NCI-H2107 (cell line): ENCODE measurements at places on chromosomes 2 and 18.

DNA sequence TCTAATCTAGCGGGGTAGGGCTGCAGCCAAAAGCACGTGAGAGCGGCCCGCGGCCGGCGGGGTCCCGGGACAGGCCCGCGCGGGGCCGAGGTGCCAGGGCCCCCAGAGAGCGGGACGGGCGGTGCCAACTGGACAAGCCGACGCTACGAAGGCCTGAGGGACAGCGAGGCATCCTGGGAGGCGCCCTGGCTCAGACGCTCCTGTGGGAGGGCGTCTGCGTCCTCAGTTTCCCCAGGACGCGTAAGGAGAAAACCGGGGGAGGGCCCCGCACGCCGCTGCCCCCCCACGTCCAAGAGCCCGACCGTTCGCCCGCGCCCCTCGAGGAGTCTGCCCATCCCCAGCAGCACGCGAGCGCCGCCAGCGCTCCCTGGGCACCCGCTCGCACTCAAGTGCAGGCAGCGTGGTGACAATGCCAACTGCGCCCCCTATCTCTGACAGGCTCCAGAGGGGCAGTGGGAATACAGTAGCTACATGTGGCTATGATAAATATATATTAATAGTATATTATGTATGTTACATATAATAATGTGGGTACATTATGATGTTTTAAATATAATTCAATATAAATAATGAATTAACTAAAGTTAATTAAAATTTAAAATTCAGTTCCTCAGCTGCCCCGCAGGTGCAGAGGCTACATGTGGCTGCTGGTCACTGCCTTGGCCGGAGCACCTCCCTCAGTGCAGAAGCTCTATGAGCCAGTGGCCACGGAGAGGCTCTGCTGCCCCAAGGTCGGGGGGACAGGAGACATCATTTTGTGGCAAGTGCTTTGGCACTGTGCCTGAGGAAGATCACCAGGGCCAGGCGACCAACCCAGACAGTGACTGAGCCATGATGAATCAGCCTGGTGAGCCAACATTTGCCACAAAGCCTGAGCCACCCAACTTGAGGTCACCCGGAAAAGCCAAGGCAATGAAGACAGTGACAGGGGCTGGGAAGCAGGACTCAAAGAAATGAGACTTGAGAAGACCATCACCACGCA is 5.5 kb upstream of the SFT2D3 start:
- DNase-seq, result no peak

GRCh38 chr2:239190361-239190760 is 210.5 kb downstream of the HDAC4 start:
- DNase-seq, result no peak

DNA sequence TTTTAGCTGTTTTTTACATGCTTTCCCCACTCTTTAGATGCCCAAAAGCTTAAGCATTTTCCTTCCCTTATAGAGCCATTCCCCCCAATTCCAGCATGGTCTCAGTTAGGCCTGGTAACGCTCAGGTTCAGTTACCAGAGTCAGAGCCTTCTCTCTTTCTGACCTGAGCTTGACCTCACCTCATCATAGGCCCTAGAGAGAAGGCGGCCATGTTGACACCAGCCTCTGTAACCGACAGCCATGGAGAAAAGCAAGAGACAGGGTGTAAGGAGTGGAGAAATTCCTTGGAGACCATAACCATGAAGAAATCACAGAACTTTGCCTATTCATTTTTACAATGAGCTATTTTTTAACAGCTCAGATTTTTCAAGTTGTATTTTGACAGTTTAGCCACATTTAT is 99.4 kb downstream of the RTN4 start:
- no peak for DNase-seq

DNA sequence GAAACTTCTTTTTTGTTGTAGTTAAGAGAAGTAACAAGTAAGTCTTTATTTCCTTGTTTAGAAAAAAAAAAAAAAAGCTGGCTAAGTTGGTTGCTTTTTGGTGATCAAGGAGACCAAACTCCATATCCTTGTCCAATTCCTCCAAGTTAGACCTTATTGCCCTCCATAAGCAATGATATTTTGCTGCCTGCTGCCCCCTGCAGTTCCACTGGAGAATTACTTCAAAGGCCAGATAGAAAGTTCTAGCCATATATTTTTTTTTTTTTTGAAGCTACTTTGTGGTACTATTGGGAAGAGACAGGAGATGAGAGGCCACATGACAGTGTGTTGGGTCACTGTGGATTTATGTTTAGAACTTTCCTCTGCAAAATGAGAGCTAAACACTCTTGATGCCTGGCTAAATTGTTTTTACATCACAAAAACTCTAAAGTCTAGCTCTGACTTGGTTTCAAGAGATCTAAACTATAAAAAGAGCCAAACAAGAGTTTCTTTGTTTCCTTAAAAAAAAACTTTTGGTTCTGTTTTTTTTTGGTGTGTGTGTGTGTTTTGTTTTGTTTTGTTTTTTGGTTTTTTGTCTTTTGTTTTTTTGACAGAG is 80.7 kb upstream of the RASGRP3 start:
- no peak for DNase-seq

DNA sequence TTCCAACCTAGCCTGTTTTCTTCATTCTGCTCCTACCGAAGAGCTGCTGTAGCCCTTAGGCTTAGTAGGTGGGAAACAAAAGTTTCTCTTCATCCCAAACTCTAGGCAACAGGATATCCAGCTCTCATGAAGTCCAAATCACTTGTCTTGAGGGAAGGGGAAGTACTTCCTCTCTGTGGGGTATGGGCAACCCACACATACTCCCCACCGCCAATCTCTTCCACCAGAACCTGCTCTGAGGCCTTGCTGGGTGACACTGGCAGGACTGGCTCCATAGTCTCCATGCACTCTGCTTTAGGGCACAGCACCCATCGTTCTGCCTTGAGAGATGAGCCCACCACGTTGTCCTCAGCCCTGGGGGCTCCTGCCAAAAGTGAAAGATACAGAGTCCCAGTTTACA is 173.0 kb downstream of the NCK2 start:
- no peak for DNase-seq

DNA sequence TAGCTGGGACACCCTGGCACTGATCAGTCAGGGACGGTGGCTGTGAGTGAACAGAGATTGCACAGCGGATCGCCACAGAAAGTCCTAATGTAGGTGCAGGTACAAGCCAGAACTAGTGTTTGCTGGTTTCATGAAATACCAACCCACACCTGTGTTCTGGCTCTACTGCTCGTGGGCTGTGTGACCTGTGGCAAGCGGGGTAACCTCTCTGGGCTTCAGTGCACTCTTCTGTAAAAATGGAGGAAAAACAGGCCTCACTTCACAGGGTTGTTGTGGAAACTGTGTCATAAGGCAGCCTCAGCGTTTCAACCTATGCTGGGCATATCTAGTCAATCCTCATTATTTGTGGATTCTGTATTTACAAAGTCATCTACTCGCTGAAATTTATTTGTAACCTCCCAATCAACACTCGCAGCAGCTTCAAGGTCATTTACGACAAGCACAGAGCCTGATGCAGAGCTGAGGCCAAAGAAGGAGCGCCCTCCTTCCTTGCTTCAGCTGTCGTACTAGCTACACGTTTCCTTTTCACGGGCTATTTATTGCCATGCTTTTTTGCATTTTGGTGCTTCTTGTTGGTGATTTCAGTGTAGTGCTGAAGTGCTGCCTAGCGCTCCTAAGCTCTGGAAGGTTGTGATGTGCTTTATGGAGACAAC is 30.0 kb downstream of the GPR45 start:
- DNase-seq, result no peak

- DNase-seq, result no peak
These were observed 119.0 kb downstream of the CERS6 start for GRCh38 chr2:168574856-168575630.

DNA sequence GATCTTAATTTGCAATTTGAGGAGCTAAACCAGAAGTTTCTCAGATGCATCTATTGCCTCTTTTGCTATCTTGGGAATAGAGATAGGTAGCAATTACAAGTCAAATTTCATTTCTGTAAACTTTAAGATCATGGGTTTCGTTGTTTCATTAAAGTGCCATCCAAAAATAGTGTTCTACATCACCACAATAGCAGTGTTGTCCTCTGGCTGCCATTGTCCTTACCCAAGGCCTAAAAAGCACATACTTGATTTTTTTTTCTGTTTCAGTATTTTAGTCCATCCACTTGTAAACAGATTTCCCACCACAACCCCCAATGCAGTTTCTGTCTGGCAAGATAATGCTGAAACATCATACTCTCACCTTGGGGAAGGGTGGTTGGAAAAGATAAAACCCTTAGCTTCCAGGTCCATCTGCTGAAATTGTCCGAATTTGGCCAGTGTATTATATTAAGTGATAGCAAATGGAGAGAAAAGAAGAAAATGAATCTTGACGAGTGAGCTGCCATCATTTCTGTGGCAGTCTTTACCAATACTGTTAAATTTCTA is 136.2 kb downstream of the LCLAT1 start:
- DNase-seq, result no peak

DNA sequence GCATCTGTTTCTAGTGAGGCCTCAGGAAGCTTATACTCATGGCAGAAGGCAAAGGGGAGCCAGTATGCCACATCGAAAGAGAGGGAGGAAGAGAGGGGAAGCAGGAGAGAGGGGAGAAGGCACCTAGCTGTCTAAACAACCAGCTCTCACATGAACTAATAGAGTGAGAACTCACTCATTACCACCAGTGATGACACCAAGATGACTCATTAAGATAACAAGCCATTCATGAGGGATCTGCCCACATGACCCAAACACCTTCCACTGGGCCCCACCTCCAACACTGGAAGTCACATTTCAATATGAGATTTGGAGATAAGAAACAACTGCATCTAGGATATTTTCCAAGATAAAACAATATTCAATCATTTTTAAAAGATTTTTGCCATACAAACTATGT is 753.9 kb upstream of the ZEB2 start:
- no peak for DNase-seq

DNA sequence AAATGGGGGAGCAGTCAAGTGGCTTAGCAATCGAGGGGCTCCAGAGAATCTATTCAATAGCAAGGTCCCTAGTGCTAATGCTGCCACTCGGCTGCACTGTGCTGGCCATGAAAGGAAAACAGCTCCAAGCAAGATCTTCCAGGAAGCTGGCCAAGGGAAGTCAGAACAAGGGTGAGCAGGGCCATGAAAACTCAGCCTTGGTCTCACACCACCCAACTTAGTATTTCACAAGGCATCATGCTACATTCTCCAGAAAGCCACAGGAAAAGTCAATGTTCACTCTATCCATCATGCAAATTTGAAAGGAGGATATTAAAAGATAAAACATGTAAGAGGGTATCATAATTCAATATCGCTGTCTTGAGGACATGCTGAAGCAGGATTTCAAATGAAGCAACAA is 35.7 kb downstream of the NRP2 start:
- no peak for DNase-seq

DNA sequence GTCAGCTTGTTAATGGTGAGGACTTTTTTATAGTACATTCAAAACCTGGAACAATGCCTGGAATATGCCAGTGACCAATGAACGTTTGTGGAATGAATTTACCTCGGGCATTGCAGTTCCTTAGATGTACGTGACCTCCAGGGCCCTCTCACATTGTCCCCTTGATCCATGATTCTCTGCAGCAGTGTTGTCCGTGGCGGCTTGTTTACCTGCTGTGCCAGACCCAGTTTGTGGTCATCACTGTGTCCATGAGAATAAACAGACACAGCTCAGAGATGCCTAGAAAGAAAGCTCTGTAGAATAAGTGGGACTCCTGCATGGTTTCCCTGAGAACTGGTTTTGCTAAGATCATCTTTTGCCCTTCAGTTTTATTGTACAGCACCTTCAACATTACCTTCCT is 1132.2 kb downstream of the DPP10 start:
- no peak for DNase-seq

DNA sequence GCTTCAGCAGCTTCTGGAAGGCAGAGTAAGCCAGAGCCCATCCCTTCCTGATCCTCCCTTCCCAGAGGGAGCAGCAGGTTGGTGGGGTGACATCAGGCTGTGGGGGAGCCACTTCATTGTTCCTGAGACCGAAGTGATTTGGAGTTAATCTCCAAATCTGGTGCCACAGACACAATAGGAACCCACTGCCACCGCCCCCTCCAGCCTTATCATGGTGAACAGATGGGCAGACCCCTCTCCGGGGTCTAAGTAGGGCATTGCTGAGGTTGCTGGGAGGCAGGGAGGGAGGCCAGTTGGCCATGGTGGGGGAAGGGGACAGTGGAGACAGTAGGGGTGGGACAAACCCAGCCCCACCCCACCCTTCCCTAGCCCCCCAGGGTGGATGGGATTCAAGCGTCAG is 25.6 kb upstream of the SLC35F6 start:
- DNase-seq, result no peak

DNA sequence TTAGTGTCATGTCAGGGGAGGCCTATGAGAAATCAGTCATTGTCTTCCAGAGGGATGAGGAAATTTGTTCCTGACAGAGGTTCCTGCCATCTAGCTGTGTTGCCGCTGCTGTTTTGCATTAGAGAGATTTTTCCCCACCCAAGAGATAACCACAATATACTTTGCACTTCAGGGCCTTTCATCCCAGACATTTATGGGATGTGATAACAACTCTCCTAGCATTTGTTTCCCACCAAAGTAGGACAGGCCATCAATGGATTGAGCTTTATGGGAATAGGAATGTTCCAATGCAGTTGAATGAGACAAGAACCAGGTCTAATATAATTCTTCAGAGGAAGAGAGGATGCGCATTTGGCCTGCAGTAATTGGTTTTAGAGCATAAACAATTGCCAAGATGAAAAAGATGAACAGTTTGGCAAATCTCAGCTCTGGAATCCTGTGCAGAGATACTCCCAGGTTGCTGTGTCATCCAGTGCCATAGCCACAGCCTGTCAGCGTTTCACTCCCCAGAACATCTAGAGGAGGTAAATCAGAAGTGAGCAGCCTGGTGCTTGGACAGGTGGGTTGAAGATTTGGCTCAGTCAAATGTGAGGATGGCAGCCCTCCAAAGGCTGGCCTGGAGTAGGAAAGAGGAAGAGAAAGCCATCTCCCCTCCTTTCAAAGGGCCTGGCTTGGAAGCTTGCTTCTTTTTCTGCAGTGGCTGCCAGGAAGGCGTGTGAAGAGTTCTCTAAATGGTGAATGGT is 93.7 kb upstream of the SETBP1 start:
- no peak for DNase-seq

- DNase-seq, result no peak
These were observed 961 bp downstream of the GEN1 start for GRCh38 chr2:17754773-17755425.

DNA sequence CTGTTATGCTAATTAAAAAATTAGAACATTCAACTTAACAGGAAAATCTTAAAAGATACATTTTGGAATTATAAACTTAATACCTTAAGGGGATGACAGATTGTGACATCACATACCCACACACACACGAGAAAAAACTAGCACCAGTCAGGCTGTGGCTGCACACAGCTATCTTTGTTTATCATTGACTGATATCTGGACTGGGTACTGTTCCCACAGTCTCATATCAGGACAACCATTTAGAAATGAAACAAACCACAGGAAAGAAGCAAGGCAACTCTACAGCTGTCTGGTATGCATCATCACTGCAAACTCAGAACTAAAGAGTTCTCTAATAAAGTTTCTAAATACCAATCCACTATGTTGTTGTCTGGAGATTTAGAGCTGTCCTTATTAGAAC is 210.9 kb upstream of the SMAD7 start:
- no peak for DNase-seq

- no peak for DNase-seq
These were observed 28.7 kb upstream of the MGAT5 start for GRCh38 chr2:134225173-134225572.

- no peak for DNase-seq
These were observed 5.8 kb upstream of the STAMBP start for GRCh38 chr2:73822991-73823390.

GRCh38 chr2:213703406-213704098 is 419.3 kb downstream of the SPAG16 start:
- no peak for DNase-seq
